ENCODE measurements at places on chromosomes 12 and 14. TPM values are rescaled to one million over a fixed set of nuclear protein-coding genes. Genes with fewer than 3 reads are reported as not detected.

- DNase-seq: no peak
Measured at GRCh38 chr14:34682787-34683321, 31.5 kb downstream of the CFL2 start.

DNA sequence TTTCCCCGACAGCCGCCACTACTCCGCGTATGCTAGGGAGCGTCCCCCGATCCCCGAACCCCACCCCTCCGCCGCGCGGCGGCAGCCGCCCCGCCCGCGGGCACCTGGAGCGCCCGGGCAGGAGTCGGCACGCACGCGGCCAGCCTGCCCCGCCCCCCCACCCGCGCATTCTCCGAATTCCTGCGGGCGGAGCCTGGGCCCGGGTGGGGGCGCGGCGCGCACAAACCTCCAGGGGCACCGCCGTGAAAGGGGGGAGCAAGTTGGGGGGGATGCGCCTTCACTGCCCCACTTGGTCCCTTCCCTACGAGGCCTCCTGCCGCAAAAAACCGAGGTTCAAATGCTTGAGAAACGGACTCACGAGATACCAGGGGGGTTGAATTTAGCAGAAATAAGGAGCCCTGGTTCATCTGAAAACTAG is 1.7 kb downstream of the AJUBA start:
- DNase-seq: peak; percentile 44

- DNase-seq: no peak
Measured at GRCh38 chr14:36111822-36112583, 64.5 kb downstream of the PTCSC3 start.

DNA sequence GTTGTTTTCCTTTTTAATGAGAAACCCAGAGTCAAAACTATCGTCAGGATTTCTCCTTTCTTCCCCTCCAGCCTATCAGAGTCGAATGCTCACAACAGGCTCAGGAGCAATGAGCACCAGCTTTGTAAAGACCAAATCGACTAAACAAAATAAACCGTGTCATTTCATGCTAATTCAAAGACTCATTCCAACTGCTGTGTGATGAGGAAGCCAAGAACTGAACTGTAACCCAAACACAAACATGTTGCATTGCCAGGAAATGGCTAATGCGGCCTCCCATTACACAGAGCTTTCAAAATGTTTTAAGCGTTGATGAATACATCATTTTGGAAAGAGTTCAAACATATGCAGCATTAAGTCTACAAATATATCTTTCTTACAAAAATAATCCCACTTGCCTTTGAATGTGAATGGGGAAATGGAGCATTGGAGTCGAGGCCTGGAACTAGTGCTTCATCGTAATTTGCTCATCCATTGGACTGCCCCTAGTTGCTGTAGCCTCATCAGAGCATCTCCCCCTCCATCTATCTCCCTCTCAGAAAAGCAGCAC is 349.5 kb downstream of the GXYLT1 start:
- no peak for DNase-seq

- no peak for DNase-seq
Measured at GRCh38 chr12:1728824-1729223, 38.0 kb downstream of the ADIPOR2 start.

DNA sequence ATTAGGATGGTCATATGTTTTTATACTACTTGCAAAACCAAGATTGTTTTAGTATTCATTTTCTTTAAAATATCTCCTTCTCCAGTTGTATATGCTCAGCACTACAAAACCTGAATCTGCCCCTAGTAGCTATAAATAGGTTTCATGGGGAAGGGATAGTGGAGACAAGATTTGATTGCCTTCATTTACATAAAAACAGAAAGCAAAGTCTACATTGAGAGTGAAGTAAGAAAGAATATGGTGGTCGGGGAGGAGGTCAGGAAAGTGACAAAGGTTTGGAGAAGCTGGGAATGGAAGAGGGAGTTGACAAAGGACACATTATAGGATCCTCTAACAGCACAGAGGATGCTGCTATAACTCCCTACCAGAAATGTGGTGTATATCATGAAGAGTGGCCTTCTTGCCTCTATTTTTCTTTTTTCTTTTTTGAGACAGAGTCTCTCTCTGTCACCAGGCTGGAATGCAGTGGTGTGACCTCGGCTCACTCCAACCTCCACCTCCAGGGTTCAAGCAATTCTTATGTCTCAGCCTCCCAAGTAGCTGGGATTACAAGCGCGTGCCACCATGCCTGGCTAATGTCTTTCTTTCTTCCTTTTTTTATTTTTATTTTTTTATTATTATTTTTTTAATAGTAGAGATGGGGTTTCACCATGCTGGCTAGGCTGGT is 6.6 kb upstream of the LRP6 start:
- no peak for DNase-seq

GRCh38 chr14:47223656-47224055 is 451.7 kb downstream of the MDGA2 start:
- no peak for DNase-seq

DNA sequence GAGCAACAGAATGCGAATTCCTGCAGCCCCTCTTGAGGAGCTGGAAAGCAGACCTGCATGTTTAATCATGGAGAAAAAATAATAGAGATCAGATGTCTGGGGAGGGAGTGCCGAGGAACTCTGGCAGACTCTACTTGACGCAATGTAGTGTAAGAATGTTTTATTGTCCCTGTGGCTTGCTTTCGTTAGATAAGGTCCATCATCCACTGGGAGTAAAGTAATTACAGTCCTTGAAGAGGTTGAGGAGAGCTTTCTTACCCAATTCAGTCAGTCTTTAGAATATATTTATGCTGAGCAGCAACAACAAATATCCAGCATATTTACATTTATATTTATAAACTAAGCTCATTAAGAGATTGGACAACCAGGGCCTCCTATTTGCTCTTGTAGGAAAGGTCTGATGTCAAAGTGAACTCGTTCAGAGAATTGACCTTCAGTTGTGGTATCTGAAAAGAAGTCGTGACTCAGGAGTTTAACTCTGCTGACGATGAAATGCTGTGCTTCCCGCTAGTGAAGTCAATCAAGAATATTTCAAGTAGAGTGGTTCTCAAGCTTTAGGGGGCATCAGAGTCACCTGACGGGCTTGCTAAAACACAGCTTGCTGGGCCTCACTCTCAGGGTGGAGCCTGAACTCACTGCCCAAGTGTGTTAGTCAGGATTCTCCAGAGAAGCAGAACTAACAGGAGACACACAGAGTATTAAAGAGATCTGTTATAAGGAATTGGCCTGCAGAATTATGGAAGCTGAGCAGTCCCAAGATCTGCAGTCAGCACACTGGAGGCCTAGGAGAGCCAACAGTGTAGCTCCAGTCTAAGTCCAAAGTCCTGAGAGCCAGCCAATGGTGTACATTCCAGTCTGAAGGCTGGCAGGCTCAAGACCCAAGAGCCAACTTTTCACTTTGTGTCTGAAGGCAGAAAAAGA is 139.3 kb upstream of the LMNTD1 start:
- no peak for DNase-seq

SYCP3 gene
- 1.1 TPM for total RNA-seq

KCNH3 gene
- total RNA-seq: 5.4 TPM

RDH12 gene
- not detected for total RNA-seq

OXA1L gene
- 130 TPM for total RNA-seq

BRF1 gene
- 50.4 TPM for total RNA-seq

CD163L1 gene
- total RNA-seq: 1.2 TPM

All from activated naive CD8-positive, alpha-beta T cell treated with anti-CD3 and anti-CD28 coated beads, Interleukin-2, amount 10 ng/mL, durations not matched to agents 7 days and 5 days (primary cell).